ENCODE measurements at places on chromosomes 12 and 14.

GRCh38 chr12:120181991-120182631, 12.4 kb downstream of the GCN1 start:
- DNase-seq, result no peak

- DNase-seq, result no peak
Measured at GRCh38 chr12:2256915-2257314, 204.1 kb downstream of the CACNA1C start.

DNA sequence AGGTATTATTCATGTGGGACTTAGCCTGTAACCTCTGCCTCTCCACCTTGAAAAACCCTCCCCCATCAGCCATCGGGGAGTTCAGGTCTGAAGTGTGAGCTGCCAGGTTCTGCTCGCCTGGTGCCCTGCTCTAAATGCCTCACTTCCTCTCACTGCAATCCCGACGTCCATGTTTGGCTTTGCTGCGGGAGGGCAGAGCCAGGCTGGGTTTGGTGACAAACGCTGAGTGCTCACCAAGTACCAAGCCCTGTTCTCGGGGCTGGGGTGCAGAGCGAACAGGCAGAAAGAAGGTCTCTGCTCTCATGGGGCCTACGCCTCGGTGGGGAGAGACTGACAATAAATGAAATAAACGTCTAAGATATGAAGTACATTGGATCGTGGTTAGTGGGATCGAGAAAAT, 2.1 kb upstream of the ADGRD1 start:
- DNase-seq, result no peak

DNA sequence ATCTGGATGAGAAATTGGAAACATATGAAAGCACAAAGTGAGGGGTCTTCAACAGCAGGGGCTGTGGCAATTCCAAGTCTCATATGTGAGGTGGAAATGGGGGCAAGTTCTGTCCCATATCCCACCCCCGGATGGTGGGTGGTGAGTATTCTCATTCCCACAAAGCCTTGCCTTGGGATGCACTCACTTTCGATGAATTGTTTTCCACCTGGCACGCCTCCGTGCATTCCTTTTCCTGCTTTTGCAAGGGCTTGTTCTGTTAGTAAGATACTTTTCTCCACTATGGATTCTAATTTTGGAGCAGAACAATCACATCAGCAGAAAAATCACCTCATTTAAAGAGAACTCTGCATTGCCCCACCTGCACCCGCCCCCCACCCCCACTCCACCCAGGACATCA, 3.1 kb downstream of the LACRT start:
- no peak for DNase-seq

DNA sequence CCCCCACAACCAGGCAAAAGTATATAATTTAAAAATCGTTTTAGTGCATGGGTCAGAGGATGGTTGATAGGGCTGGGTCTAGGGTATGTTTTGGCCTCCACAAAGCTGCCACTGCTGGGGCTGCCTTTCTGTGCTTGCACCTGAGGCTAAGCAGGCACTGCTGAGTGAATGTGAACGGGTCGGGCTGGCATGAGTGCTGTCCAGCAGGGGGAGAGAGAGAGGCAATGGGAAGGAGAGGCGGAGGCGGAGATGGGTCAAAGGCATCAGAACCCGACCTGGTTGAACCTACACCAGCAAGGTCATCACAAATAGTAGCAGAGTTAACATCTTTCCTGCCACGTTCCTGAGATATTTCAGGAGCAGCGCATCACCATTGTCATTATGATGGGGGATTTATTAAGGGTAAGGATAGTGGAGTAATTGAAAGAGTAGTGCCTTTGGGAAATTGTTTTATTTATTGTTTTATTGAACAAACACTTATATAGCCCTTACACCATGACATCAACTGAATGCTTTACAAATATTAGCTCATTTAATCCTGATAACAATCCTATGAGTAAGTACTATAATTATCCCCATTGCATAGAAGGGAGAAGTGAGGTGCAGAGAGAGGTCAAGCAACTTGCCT, 5.8 kb upstream of the NRXN3 start:
- DNase-seq, result no peak

DNA sequence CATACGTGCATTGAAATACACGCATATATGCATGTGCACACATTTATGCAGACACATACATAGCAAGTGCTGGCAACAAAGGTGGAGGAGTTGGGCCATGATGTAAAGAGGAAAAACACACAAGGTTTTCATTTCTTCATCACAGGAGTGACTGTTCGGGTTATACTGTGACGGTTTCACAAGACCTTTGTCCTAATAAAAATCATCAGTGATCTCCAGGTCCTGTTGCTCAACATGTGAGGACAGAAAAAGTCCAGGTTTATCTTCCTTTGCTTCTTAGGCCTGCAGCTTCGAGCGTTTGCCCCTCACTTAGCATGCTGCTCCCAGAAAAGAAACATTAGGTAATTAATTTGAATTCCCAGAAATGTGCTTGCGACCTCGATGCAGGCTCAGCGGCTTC, 1260.0 kb upstream of the TMEM132C start:
- no peak for DNase-seq

- no peak for DNase-seq
Measured at GRCh38 chr12:58296863-58297262, 355.5 kb downstream of the ATP23 start.

DNA sequence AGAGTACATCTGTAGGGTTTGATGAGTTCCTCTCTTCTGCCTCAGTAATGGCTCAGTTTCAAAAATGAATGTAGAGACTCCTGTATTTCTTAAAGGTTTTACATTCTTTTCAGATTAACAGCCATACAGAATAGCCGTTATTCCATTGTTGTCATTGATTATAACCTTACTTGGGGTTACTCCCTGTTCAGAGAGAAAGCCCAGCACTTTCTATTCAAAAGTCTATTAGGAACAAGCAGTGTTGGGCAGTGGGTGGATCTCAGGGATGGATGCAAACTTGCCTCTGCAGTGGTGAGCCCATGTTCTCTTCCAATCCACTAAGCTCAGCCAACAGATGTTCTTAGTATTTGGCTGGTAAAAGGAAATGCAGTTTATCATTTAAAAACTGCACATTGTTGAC, 342.6 kb upstream of the E2F7 start:
- no peak for DNase-seq

DNA sequence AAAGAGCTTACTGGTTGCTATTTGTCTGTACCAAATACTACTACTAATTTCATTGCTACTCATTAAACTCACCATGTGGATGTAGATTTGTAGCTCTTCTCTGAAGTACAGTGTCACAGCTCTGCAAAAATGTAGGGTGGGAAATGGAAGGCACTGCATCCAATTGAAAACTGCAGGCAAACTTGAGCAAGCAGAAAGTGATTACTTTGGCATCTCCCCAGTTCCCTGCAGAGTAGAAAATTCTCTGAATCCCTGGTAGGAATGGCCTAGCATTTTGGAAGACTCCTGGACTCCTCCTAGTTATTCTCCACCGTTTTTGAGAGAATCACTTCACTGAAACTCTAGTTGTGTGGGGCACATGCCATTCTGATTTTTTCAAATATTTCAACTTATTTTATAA, 239.1 kb downstream of the DIO2 start:
- no peak for DNase-seq

DNA sequence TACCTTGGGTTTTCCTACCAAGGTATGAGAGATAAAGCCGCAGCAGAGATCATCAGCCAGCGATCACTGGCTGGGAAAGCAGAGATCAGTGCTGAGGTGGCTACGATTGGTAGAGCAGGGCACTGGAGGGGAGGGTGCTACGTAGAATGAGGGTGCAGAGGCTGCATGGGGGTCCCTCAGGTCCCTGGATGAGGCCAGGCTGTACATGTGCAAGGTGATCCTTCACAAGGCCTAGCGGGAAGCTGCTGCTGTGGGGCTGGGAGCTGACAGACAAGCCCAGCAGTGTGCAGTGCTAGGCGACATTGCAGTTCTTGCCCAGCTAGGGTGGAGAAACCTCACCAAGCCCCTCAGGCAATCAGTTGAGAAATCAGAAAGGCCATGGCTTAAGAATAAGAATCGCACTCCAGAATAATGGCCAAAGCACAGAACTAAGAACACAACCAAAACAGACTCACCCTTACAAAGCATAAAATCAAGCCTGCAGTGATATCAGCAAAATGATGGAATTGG, 37.2 kb upstream of the GPR132 start:
- no peak for DNase-seq

GRCh38 chr12:14260011-14260993, 105.2 kb upstream of the ATF7IP start:
- no peak for DNase-seq

DNA sequence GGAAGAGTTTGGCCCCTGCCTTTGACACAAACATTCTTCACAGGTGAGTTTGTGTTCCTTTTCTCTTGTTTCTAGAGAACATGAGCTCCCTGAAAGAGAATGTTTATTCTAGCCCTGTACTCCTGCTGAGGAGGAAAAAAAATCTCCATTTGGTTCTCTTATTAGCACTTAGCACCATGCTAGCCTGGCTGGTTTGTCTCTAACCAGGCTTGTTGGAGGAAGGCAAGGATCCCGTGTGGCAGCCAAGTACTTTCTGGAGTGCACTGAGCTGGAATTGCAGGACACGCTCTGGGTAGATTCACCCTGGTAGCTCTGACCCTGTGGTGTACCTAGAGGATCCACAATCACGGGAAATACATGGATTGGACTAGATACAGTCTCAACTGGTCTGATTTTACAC, 41.9 kb downstream of the KCNA1 start:
- no peak for DNase-seq

DNA sequence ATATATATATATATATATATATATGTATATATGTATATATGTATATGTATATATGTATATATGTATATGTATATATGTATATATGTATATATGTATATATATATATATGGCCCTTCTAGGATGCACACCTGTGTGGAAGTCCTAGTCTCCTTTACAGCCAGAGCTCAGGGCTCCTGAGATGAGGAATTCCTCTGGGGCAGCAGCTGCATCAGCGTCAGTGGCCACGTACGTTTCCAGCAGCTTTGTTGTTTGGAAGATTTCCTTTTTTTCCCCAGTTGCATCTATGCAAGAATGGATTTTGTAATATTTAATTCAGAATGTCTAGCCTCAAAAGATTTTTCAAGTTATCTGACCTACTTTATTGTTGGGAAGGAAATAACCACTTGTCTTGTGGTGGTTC, 68.6 kb downstream of the TNFAIP2 start:
- DNase-seq, result no peak

- DNase-seq, result no peak
Measured at GRCh38 chr14:57161583-57162234, 107.0 kb downstream of the EXOC5 start.

DNA sequence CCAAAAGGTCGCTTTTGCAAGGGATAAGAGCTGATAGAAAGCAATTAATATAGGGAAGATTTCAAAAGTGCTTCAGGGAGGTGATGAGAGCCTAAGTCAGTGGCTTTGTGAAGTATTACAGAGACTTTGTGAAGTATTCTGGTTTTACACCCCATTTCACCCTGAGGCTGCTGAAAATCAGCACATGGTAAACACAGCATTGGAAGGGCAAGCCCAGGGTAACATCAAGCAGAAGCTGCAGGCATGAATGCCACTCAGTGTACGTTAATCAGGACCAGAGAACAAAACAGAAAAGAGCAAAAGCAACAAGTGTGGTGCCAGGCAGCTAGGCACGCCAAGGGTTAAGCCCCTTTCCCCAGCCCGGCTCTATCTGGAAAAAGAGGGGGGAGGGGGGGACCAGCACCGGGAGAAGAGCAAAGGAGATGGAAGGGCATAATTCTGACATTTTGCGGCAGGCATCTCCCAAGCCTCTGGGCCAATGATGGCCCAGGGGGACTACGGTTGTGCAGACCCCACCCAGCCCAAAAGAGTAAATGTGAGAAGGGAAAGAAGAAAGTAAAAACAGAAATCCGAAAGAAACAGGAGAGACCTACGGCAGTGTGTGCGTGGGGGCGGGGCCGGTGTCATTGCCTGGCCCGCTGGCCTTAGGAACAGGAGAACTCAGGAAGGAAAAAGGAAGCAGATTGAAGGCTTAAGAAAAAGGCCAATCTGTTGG, 58.9 kb downstream of the DHRS2 start:
- no peak for DNase-seq

DNA sequence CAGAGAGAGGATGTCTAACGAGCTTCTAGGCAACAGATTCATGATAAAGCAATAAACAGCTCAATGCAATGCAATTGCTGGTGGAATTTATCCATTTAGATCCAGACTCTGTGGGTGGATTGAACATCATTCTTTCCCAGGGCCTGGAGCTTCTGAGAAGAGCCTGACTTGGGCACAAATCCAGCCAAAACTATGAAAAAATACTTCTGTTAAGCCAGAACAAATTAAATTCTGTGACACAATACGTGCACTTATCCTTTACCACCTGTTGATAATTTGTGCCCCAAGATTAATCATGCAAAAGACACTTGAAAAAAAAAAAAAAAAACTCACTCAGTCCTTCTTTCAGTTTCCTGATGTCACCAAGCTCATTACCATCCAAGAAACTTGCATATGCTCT, 446.0 kb upstream of the DCN start:
- DNase-seq, result no peak

GRCh38 chr12:6312529-6313325, 2.2 kb downstream of the PLEKHG6 start:
- DNase-seq, result no peak

Data from activated CD4-positive, alpha-beta T cell treated with anti-CD3 and anti-CD28 coated beads for 1 hour (primary cell).